ENCODE measurements at places on chromosomes 7 and 10. TPM values are rescaled to one million over a fixed set of nuclear protein-coding genes. Genes with fewer than 3 reads are reported as not detected.
A peak's percentile ranks its signal among the peaks of the same experiment; 100 is the strongest.

DNA sequence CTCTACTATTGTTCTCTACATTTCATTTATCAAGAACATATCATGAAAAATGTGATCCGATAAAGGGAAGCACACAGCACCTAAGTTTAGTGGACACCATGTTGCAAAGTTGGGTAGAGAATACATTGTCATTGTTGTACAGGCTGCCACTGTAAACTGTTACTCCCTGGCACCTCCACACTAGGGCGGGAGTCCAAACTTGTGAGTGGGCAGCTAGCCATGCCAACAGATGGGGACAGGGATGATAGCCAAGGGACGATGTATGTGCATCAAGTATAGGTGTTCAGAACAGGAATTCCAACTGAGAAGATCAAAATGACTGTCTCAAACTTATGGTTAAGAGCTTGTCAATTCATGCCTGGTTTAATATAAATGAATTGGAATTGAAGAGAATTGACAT, 31.1 kb upstream of the COMMD3 start:
- DNase-seq = no peak

DNA sequence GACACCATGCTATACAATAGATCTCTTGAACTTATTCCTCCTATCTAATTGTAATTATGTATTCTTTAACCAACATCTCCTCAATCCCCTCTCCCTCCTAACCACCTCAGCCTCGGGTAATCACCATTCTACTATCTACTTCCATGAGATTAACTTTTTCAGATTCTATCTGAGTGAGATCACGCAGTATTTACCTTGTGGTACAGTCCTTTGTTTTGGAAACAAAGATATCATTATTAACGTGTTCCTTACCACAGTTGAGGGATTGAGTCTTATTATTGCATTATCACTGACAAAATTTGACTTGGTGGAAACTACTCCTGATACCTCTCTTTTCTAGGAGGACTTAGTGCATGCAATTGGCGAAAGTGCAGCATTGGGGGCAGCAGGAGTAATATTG, 26.0 kb upstream of the HYAL4 start:
- DNase-seq = no peak

DNA sequence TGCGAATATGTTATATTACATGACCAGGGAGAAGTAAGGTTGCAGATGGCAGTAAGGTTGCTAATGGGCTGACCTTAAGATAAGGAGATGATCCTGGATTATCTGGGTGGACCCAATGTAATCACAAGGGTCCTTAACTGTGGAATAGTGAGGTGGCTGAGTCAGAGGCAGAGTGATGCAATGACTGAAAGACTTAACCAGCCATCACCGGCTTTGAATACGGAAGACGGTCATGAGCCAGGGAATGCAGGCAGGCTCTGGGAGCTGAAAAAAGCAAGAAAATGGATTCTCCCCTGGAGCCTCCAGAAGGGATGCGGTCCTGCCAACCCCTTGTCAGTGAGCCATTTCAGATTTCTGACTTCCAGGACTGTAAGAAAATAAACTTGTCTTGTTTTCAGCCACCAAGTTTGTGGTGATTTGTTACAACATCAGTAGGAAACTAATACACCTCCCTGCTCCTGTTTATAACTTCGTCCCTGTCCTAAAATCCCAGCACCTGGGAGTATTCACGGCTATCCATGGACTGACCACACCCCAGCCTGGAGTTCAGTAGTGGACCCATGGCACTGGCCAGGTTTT, 4.6 kb upstream of the C10orf95 start:
- DNase-seq = peak; percentile 59

Gene EBLN1
- not detected for polyA plus RNA-seq

Gene C10orf105
- 0.01 TPM for polyA plus RNA-seq

GRCh38 chr10:58451193-58451889, 61.3 kb upstream of the BICC1 start:
- DNase-seq = no peak

Gene CCDC146
- polyA plus RNA-seq = 8.8 TPM

Data from AG04450 (cell line).